ENCODE measurements at places on chromosomes 2 and 18.

- no peak for DNase-seq
Measured at GRCh38 chr18:53417003-53417402, 807.5 kb downstream of the MBD2 start.

DNA sequence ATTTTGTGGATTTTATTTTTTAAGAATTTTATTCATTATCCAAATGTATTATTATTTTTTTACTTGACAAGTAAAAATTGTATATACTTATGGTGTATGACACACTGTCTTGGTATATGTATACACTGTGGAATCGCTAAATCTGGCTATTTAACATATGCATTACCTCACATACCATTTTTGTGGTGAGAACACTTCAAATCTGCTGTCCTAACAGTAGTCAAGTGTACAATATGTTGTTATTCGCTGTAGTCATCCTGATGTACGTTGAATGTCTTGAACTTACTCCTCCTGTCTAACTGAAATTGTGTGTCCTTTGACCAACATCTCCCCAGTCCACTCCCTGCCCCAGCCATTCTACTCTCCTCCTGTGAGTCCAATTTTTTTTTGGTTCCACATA lies 153.2 kb upstream of the PTPRM start:
- DNase-seq, result no peak

- no peak for DNase-seq
Measured at GRCh38 chr2:111128096-111128495, 7.4 kb downstream of the BCL2L11 start.

GRCh38 chr2:134570676-134571075 lies 148.1 kb downstream of the TMEM163 start:
- no peak for DNase-seq

- DNase-seq, result no peak
Measured at GRCh38 chr18:63514888-63515678, 27.1 kb upstream of the SERPINB12 start.
